ENCODE measurements at places on chromosomes 13 and 19.

DNA sequence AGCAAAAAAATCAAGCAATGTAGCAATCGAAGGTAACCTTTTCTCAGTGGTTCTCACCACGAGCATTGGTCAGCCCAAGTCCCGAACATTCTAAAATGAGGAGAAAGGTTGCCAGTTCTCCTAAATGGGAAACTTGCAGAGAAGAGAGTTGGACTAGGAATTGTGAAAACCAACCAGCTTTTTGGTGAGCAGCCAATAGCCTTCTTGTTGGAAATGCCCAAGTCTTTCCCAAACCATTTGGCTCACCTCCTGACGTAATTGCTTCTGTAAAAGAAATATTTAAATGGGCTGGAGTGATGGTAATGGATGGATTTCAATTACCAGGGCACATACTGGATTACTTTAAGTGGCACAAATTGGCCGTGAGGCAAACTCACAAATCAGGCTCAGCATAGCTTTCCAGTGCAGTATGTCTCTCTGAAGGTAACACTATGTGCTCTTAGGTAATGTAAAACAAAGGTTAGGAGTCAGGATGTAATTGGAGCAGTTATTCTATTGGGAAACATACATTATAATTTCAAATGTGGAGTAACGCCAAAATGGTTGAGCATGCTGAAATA lies 423.2 kb downstream of the KLF5 start:
- no peak for DNase-seq

DNA sequence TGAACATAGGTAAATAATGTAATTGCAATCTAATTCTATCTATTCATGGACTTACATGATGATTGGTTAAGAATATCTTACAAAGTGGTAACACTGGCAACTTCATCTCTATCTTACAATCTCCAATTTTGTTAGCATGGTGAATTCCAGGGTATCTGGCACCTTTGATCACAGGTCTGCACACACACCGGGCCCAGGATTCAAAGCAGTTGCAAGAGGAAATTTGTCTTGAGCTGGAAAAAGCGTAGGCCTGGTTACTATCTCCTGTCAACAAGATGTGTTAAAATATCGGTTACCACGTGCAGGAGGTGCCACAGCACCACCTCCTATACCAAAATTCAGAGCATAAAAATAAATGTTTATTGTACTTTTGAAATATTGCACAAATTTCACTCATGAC lies 2428.4 kb downstream of the PCDH9 start:
- no peak for DNase-seq

DNA sequence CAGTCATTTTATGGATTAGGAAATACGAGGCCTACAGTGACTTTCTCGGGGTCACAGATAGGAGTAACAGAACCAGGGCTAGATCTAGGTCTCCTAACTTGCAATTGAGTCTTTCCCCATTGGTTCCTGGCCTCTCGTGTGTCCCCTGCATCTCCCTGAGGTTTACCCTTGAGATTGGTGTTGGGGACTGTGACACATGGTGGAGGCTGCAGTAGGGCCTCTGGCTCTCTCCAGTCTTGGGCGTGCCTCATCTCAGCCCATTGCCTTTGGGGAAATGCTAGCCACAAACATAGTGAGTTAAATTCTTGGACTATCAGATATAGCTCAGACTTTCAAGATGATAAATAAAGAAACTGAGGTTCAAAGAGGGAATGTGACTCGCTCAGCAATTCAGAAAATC lies 212.1 kb downstream of the KCNRG start:
- DNase-seq = no peak

GRCh38 chr13:37651891-37652290 lies 53.3 kb upstream of the POSTN start:
- no peak for DNase-seq

DNA sequence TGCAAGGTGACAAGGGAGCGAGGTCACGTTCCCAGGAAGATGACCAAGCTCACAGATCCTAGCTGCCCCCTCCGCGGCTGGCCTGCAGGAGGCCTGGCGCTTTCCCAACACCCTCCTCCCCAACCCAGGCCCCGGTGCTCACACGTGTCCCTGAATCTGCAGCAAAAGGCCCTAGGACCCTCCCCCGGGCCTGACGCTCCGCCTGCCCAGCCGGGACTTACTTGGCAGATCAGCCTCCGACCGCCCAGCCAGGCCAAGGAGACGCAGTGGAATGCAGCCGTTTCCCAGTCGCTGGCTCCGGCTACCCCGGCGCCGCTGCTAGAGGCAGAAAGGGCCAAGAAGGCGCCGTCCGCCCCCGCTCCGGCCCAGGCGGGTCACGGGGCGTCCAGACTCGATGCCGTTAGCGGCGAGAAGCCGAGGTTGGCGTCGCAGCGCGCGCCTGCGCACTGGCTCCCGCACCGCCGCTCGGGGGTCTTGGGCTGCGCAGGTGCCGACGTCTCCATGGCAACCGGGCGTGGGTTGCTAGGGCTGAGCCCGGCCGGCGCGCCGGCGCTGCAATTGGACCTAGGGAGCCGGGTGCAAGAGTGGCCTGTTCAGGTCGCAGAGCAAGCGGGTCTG lies at the start of gene PNMA8A:
Gene PNMA8A (minus strand): TSS at position 448 of the 618 bp plus-strand sequence. CDS start 528 bp downstream, outside the sequence.
- DNase-seq = peak; percentile 65

DNA sequence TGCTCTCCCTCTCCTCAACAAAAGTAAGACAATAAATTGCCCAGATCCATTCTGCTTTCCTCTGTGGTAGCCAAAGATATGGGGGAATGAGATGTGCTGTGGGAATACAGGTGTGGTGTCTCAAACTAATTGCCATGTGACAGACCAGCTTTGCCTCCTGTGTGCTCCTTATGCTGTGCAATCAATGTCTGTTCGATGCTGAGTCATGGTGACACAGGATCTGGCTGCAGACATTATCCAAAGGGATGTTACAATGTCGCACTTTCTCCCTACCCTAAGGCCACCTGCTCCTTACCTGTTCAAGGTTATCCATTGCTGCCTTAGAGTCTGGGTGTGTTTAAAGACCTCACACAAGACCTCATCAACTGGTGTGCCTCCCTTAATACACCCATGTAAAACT lies 32.5 kb downstream of the FGF14 start:
- no peak for DNase-seq

DNA sequence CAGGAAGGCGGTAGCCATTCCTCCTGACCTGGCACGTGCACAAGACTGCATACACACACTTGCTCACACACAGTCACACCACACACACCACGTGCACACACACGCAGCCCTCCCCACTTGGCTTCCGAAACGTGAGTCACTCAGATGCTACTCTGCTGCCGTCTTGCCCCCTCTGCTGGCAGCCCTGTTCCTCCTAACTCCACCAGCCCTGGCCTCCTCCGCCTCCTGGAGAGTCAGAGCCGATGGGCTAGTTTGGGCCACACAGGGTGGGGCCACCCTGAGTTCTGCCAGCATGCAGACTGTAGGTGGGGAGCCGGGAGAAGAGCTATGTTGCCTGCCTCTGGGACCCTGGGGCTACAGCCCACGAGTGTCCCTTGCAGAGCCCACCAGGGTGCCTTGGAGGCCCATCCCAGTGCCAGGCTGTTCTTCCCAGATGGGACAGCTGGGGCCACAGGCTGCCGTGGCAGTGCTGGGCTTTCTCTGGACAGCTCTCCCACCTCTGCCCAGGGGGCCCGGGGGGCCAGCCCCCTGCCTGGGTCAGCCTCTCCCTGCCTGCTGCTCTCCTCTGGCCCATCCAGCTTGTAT lies 12.1 kb downstream of the PIN1 start:
- peak; percentile 52 for DNase-seq

DNA sequence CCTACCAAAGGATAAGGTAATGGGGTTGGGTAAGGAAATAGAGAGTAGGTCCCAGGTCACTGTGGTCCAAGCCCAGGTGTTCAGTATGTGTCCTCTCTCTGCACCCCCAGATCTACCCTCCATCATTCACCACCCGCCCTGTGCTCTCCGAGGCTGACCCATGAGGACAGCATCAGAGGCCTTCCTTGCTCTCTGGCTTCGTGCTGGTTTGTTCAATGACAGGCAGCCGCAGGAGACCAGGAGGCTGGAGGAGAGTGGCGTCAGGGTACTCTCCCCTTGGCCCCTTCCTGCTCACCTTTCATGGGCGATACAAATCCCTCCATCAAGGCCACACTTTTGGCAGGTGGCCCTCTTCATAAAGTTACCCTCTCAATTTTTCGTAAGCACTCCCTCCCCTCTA lies 1.7 kb downstream of the TUBA3C start:
- no peak for DNase-seq

DNA sequence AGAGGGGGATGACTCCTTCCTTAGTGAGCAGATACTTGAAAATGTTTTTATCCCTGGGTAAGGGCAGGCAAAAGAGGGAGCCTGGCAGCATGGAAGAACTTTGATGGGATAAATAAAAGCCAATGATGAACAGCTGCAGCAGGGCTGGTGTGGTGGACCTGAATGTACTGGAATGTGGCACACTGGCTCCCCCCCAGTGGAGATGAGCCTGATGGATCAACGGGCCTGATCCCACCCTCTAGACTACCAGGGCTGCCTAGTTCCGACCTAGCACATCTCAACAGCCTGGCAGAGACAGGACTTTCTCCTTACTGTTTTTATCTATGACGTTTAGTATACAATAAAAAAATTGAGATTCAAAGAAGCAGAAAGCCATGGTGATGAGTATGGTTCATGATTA lies 20.5 kb downstream of the NLRP11 start:
- DNase-seq = no peak

GRCh38 chr13:31955741-31956140 lies 75.8 kb upstream of the FRY start:
- no peak for DNase-seq

- peak; percentile 62 for DNase-seq
Measured at GRCh38 chr13:95564733-95565291, 12.3 kb downstream of the CLDN10 start.

GRCh38 chr13:33543631-33544265 lies 258.2 kb upstream of the STARD13 start:
- peak; percentile 23 for DNase-seq

- no peak for DNase-seq
Measured at GRCh38 chr19:34231439-34231838, 22.9 kb upstream of the GARRE1 start.

DNA sequence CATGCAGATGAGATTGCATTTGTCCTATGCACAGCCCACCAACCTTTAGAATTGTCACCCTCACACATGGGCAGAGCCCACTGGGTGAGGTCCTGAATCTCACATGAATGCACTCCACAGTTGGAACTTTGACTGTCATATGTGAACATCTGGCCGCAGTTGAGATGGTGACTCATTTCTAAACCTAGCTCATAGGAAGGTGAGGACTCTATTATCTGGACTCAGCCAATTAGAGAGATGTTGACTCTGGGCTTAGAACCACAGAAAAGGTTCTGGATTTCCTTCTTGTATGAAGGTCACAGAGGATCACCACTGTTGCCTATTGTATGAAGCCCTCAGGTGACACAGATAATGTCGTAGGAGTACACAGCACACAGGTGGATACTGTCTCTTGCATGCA lies 25.6 kb upstream of the ZNF681 start:
- DNase-seq = no peak

GRCh38 chr13:66399873-66400272 lies 830.3 kb downstream of the PCDH9 start:
- no peak for DNase-seq

DNA sequence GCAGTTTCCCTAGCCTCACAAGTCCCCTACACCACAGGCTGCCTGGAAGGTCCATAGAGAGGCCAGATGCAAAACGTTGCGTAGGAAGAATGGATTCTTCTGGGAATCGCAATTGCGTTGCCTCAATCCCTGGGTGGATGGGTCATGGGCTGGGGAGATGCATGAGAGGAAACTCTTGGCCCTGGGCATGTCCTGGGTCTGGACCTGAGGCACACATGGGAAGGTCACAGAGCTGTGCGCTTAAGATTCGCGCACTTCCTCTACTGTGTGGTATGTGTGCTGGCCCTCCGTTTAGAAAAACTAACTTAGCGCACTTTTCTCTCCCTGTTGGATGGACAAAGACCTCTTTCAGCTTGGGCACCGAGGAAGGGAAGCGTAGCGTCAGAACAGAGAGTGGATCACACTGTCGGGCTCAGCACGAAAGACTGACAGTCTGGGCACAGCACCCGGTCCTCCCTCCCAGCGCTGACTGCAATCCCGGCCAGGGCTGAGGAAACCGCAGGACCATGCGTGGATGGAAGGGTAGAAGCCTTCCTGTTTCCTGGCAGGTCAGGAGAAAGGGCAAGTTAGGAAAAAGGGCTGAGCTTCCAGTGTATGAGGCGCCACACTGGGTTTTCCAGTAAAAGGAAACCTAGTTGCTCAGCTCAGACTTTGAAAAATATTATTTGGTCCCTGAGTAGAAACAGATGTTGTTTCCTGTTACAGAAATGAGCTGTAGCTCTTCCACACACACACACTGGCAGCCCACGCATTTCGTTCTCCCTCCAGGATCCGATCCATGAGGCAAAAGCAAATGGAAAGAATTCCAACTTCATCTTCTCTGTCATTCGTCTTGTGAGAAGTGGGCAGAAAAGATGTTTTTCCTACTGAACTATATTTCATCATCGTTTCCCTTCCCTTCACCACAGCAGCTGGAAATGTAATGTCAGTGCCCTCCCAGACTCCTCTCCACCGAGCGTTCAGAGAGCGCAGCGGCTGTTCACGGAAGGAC lies 86.0 kb downstream of the ING1 start:
- DNase-seq = no peak

DNA sequence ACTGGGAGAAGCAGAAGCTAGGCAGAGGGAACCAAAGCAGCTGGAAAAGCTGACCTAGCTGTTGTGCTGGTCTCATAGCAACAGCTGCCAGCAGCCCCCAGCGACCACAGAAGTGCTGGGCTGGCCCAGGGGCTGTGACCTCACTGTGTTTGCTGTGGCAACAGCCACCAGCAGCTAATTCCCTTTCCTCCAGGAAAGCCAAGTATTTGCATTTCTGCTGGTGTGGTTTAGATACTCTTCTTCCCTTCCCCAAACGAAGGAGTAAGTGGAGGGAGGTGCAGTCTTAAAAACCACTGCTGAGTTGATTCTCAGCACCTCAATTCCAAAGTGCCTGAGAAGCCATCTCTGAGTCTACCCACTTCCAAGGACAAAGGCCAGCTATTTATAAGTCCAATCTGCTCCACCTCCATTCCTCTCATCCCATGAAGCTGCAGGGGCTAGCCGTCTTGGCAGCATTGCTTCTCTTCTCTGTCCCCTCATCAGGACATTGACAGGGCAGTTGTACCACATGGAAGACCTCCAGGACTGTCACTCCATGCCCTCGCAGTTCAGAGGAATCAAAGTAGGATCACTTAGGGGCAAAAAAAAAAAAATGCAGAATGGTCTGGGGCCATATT lies 11.5 kb upstream of the CCDC97 start:
- peak; percentile 80 for DNase-seq

GRCh38 chr13:42638101-42638500 lies 64.1 kb downstream of the TNFSF11 start:
- DNase-seq = no peak

DNA sequence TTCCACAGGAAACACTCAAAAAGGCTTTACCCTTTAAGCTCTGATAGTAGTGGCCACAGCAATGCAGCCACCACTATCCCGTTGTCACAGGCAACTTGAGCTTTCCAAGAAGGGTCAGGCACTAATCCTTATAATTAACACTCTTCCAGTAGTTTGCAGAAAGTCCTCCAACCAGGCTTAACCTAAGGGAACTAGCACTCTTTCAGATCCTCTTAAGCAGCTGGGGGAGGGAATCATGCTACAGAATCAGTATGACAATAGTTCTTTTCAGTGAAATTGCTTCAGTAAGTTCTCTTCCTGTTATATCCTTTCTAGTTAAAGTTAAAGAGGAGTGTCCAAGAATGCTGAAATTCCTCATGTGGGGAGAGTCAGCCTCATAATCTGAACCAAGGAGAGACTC lies 82.2 kb downstream of the TNFSF11 start:
- no peak for DNase-seq

Measured in KBM-7 (cell line).